ENCODE measurements at places on chromosomes 7 and 10.

DNA sequence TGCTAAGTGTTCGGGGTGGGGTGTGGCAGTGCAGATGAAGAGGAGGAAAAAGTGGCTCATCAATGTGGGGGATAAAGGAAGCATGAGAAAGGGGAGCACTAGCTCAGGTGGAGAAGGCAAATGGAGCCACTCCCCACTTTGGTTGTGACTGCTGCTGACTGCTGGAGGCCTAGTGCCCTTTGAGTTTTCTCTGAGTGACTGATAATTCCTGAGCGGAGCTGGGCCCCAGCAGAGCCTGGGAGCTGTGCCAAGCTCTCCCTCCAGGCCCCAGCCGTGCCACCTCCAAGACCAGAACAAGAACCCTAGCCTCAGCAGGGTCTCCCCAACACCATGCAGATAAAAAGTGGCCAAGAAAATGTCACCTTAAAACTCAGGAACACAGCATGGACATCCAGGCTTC, 9.7 kb upstream of the RASSF4 start:
- DNase-seq: peak; percentile 10

GRCh38 chr10:78904196-78904595, 164.6 kb upstream of the ZMIZ1 start:
- DNase-seq: peak; percentile 16

DNA sequence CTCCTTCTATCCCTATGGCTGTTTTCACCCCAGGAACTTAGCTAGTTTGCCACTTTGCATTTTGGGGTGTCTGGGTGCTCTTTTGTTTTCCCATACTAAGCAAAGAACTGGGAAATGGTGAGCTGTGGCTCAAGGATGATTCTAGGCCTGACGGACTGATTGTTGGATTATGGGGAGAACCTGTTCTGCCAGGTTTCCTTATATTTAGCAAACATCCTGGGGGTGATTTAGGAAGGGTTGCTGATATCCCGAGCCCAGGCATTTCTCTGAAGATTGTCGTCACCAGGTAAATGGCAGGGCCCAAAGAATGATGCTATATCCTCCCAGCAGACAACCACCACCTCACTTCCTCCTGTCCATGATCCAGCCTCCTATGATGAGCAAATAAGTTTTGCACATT, 72.1 kb upstream of the GRB10 start:
- no peak for DNase-seq

DNA sequence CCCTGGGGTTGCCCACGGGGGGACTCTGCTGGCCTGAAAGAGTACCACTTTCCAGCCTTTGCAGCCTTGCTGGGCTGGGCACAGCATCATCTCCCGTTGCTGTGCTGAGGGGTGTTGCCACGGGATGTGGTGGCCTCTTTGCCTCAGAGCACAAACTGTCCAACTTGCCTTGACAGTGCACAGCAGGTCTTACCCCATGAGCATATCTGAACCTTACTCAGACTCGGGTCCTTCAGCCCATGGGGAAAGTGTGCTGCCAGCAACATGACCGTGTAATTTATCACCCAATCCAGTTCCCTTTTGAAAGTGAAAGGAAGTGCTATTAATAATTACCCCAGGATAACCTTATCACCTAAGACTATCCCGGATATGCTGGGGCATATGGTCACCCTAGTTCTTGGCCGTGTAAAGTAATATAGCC, 46.8 kb downstream of the TBXAS1 start:
- no peak for DNase-seq

DNA sequence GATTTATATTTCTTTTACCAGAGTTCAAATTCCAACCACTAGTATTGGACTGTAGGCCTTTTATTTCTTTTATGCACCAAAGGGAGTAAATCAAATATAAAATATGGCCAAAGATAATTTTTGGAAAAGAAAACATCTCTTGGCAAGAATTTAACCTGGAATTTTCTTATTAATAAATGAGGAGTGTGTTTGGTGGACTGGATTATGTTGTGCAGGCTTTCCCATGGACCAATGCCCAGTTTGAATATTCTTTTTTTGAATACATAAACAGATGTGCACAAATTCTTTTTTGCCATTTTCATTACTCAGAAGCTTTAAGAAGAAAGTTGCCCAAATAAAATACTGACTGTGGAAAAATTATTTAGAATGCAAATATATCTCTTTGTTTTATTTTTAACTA, 22.1 kb upstream of the PRKG1 start:
- DNase-seq: no peak

GRCh38 chr7:147235645-147236382, 1119.2 kb downstream of the CNTNAP2 start:
- DNase-seq: no peak

DNA sequence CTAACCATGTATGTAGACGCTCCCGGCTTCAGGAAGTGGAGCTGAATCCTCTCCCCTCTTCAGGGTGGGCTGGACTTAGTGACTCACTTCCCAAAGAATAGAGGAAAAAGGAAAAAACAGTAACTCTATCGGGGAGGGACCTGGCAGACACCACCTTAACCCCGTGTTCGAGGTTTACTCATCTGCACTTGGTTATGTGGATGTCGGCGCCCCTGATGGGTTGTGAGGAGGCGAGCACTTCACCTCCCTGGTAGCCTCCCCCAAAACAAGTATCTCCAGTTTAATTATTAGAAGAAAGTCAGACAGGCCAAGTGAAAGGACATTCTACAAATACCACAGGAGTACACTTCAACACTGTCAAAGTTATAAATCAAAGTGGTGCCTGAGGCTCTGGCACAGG, 559.7 kb downstream of the TCERG1L start:
- DNase-seq: no peak

DNA sequence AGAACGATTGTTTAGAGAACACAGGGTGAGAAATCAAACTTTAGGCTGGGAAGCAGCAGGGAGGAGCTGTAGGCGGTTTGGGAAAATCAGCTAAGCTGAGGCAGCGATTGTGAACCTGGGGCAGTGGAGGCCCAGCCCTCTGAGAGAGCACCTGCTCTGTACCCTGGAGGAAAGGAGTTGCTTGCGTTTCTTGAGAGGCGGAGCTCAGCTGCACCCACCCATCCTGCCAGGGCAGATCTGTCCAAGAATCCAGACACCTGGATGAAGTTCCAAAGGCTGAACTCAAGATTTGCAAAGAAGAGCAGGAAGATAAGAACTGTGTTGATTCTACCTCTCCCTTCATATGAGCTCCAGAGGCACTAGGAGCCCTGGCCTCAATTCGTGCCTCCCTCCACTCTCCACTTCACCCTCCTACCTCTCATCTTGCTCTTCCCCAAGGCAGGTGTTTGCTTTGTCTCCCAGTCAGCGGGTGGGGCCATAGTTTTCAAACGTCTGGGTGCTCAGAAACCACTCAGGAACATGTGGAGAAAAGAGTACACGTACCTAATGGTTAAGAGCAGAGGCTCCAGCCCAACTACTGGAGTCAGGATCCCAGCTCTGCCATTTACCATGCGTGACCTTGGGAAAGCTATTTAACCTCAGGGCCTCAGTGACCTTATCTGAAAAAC, 21.5 kb upstream of the TMEM213 start:
- no peak for DNase-seq

Data from stimulated activated CD8-positive, alpha-beta memory T cell treated with anti-CD3 and anti-CD28 coated beads, Interleukin-4, amount 100 ng/mL, for 48 hours (primary cell).